ENCODE measurements at places on chromosomes 3 and 15.

DNA sequence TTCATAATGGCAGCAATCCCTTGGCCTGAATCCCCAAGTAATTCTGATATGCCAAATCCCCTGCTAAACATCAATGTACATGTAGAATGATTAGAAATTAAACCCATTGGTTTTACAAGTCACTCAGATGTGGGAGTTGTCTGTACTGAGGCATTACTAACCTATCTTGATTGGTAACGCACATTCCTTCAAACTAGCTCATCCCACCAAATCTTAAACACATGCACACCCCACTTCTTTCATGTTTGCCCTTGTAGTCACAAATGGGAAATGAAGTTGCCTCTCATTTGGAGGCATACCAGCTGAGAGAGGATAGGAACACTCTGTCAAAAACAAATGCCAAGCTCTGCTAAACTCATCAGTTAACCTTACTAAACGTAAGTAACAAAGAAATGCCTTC is 29.1 kb upstream of the MAN2C1 start:
- no peak for DNase-seq

DNA sequence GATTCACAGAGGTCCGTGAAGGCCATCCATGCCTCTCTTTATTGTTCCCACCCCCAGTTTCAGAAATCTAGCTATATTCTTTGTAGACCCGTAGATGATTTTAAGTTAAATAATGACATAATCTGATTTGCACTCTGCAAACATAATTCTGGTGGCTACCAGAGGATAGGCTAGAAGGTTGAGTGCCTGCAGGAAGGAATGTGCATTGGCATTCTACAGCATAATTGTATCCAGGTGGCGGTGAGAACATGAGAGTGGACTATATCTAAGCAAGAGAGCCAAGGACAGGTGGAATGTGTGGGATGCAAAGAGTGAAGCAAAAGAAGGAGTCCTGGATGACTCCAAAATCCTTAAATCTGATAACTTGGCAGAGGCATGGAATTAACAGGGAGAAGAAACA is 298.5 kb upstream of the MME start:
- DNase-seq, result no peak

- DNase-seq, result no peak
Observed at GRCh38 chr15:50944672-50945071, 36.2 kb downstream of the AP4E1 start.

GRCh38 chr3:140296796-140297352 is 361.9 kb downstream of the CLSTN2 start:
- no peak for DNase-seq

- no peak for DNase-seq
Observed at GRCh38 chr3:138328341-138328740, 1.3 kb downstream of the NME9 start.

- no peak for DNase-seq
Observed at GRCh38 chr3:37498126-37499039, 324.0 kb upstream of the LRRFIP2 start.

DNA sequence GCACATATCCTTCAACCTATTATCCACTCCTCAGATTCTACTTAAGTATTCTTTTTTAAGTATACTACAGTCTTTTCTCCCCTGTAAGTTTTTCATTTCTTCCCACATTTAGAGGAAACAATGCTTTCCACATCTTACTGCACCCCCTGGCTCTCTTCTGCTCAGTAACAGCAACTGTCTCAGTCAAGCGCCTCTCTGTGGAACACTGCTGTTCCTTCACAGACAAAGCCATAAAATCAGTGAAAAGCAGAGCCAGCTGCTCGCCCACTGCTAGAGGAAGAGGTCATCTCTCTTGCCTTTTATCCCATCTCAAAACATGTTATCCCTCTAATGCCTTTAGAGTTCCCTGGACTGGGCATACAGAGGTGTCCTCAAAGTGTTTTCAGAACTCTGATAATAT is 24.8 kb downstream of the SERP1 start:
- no peak for DNase-seq

- no peak for DNase-seq
Observed at GRCh38 chr3:3200632-3201212, 21.2 kb upstream of the CRBN start.

- no peak for DNase-seq
Observed at GRCh38 chr15:74239051-74239705, 3.1 kb downstream of the CCDC33 start.

- no peak for DNase-seq
Observed at GRCh38 chr3:178518660-178519396, 17.4 kb upstream of the KCNMB2 start.

GRCh38 chr3:178205740-178206139 is 330.5 kb upstream of the KCNMB2 start:
- DNase-seq, result no peak

DNA sequence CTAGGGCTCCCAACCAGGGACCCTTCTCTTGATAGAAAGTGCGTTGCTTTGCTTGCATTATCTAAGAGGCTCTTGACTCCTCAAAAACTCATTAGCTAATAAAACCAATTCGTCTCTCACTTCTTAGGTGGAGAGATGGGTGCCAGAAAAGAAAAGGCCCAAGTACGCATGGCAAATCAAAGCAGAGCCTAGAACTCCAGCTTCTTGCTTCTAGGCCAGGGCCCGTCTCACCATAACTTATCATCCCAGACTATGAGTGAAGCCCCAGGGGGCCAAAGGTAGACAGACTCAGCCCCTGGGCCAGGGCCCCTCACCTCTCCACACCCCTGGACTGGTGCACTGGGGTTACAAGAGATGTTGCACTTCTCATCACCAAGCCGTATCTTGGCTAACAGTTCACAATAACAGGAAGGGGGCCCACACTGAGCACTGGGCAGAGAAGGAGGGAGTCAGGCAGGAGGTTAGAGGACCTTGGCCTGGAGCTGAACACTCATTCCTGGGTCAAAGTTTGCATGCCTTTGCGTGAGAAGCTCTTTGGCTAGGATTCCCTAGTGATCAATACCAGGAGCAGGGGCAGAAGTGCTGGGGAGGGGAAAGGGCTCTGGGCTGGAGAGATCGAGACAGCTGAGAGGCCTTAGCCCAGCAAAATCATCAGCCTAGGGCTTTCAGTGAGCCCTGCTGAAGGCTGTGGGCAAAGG is 5.4 kb upstream of the CYP1A1 start:
- no peak for DNase-seq

GRCh38 chr15:55968923-55969322 is 24.5 kb downstream of the NEDD4 start:
- no peak for DNase-seq

DNA sequence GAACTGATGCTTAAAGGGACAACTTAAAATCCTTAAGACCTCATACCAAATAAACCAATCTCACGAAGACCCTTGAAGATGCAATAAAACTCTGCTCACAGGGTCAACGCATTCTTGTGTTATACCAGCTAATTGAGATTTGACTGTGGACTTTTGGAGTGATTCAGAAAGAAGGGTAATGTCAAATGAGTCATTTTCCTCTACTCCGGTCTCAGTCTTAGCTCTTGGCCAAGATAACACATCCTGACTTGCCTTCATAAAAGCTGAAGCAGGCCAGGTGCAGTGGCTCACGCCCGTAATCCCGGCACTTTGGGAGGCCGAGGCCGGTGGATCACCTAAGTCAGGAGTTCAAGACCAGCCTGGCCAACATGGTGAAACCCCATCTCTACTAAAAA is 3.8 kb downstream of the PKM start:
- peak; percentile 58 for DNase-seq

DNA sequence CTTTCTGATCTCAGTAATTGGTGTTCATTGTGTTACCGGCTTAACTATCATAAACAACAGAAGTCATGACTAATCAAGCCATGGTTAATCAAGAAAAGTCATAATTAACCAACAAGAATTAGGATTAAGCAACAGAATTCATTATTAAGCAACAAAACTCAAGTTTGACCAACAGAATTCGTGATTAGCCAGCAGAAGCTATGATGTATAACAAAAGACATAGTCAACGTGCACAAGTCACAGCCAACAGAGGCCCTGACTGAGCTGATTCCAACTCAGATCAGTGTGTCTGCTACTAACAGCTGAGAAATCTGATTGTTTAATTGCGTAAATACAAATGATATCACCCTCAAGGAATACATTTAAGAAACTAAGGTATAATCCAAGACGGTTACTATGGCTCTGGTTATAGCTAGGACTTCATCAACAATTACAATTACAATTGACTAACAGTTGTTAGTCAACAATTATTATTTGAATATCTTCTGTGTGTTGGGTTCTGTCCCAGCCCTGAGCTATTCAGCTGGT is 67.7 kb downstream of the RARB start:
- DNase-seq, result no peak

- DNase-seq, result no peak
Observed at GRCh38 chr15:51080286-51080685, 14.4 kb downstream of the TNFAIP8L3 start.

DNA sequence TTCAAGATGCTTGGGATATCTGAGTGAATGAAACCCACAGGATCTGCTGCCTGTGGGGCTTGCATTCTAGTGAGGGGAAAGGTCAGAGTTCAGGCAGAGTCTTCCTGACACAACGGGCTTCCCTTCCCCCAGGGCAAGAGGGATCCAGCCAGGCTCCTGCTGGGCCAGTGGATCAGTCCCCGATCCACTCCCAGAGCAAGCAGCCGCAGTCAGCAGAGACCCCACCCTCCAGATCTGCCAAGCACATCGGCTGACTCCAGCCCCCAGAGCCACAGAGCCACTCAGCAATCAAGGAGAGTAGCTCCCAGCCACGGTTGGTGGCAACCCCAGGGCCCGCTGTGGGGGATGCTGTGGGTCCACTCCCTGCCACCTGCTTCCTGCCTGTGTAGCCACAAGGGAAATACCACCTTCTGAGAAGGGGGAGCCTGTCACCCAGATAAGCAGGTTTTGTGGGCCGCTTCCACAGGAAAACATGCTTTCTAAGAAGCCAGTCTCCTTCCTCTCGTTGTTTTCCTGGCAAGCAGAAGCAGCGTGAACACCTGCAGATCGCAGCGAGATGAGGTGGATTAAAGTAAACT is 44.9 kb downstream of the CPN2 start:
- DNase-seq, result peak; percentile 31

DNA sequence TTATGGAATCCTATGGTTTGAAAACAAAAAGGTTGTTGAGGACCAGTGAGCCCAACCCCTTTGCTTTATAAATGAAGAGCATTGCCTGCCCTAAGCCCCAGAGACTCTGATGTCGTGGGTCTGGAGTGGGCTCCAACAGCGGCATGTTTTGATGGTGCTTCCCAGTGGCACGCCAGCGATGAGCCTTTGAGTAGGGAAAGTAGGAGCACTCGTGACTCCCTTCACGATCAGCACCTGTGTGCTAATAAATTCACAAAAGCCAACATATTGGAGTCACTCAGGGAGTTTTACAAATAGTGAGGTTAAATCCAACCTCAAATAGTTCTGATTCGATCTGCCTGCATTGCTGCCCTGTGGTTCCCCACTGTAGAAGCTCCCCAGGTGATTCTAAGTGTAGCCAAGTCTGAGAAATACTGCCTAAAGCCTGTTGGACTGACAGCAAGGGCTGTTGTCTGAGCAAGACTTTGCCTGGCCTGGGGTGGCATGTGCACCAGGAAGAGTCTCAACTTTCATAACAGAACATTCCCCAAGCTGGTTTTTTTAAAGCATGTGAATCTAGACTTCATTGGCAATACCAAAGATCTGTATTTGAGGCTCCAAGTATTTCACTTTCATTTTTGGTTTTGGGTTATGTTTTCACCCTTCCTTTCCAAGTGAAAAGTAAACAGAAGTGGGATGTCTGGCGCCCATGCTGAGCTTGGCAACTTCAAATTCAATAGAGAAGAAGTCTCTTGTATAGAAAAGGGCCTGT is 9.9 kb downstream of the CCR5 start:
- DNase-seq, result no peak

GRCh38 chr3:11220230-11220629 is 52.0 kb upstream of the ATG7 start:
- no peak for DNase-seq

- DNase-seq, result no peak
Observed at GRCh38 chr15:50415752-50416404, 8.3 kb upstream of the USP8 start.

- DNase-seq, result no peak
Observed at GRCh38 chr3:157844800-157845565, 261.2 kb downstream of the SHOX2 start.

DNA sequence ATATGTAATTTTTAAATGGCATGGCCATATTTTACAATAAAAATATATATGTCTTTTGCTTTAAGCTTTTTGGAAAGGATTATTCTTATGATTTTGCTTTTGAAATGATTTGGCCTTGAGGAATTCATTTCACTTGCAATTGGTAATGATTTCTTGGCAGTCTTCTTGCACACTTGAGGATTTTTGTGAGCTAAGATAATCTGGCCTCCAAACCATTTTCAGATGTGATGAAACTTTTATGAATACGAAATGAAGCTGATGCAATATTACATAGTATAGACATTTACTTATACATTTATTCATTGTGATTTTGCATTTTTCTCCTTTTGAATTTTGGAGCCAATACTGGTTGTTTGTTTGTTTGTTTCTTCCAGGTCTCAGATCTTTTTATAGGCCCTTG is 6.4 kb upstream of the SH2D7 start:
- DNase-seq, result no peak

GRCh38 chr15:60012695-60013094 is 8.6 kb downstream of the FOXB1 start:
- no peak for DNase-seq

DNA sequence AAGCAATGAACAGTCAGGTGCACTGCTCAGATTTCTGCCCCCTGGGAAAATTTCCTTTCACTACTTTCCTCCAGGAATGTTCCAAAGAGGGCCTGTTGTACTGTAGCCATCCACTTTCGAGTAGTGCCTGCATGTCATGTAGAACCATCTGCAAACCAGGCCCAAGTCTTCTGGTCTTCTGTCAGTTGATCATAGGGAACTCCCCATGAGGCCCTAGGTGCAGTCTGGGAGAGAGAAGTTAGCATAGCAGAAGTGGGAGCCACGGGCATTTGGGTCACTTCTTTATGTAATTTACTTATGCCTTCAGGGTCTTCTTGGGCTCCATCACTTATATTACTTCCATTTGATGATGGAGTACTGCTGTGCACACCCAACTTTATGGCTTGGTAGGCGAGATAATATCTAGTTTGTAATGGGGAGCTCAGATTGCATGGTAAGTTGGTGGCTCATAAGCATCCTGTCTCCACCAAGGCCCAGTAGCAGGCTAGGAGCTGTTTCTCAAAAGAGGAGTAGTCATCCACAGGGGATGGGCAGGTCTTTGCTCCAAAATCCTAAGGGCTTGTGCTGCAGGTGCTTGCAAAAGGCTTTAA is 151.4 kb downstream of the NFKBIZ start:
- no peak for DNase-seq

DNA sequence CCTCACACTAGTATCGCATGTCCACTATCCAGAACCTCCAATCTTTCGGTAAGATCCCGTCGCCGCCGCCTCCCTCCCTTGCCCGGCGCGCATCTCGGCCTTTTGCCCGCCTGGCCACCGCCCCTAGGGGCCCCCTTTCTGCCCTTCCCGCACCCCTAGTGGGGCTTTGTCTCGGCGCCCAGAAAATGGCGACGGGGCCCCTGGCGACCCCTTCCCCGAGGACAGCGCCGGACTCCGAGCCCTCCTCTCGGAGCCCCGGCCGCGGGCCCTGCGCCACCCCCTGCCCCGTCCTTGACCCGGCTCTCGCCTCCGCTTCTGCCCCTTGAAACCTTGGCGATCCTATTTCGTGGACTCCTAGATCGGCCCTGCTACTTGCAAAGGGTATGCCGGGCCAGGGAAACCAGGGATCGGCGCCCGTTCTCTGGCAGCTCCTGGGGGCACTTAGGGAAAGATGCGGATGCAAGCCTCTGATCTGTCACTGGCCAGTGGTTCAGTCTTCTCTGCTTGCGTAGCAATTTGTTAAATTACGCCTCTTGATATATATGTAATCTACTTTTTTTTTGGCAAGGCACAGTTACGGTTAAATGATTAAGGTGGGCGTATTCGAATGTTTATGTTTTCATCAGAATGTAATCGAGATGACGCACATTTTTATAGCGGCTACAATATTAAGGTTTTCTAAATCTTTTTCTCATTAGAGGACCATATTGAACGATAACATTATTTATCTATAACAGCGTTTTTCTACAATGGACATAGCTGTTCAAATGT is 603 bp downstream of the EIF1B start:
- DNase-seq, result peak; percentile 17
